Right lung (tissue), 10 donors: ENCODE measurements at places on chromosomes 1 and 21. TPM values are rescaled to one million over a fixed set of nuclear protein-coding genes. Genes with fewer than 3 reads are reported as not detected.

Gene CHRM3
- polyA plus RNA-seq = 3.0 TPM

Gene CELA2A
- polyA plus RNA-seq = 0.24 TPM

- DNase-seq = no peak
Observed at GRCh38 chr1:160800645-160801408, 4.9 kb downstream of the LY9 start.

Gene TPR
- 131 TPM for polyA plus RNA-seq

- DNase-seq = no peak
Observed at GRCh38 chr1:3485016-3485415, 30.6 kb downstream of the ARHGEF16 start.

Gene CRNN
- not detected for polyA plus RNA-seq

- DNase-seq = no peak
Observed at GRCh38 chr21:16159213-16159970, 429.6 kb downstream of the USP25 start.

Gene SUSD4
- 26.1 TPM for polyA plus RNA-seq

GRCh38 chr1:112110031-112110430 is 120.6 kb upstream of the KCND3 start:
- DNase-seq = peak; percentile 52
